Stimulated activated CD8-positive, alpha-beta memory T cell treated with anti-CD3 and anti-CD28 coated beads, Interleukin-7, amount 100 ng/mL, for 48 hours (primary cell): ENCODE measurements at places on chromosomes 3 and 15.

DNA sequence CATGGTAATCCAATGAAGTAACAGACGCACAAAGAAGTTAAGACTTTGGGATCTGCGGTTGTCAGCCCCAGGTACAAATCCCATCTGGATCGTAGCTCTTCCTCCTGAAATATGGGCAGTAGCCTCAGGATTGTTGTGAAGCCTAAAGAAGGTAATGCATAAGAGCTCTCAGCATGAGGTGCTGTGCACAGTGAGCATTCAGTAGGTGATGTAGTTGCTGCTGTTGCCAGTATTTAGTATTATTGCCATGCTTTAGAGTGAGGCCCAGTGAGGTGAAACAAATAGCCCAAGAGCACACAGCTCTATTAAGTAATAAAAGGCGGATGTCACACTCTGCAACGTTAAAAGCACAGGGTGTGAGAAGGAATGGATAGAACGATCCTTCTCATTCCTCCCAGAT is 225.7 kb downstream of the GABRG3 start:
- DNase-seq, result no peak

DNA sequence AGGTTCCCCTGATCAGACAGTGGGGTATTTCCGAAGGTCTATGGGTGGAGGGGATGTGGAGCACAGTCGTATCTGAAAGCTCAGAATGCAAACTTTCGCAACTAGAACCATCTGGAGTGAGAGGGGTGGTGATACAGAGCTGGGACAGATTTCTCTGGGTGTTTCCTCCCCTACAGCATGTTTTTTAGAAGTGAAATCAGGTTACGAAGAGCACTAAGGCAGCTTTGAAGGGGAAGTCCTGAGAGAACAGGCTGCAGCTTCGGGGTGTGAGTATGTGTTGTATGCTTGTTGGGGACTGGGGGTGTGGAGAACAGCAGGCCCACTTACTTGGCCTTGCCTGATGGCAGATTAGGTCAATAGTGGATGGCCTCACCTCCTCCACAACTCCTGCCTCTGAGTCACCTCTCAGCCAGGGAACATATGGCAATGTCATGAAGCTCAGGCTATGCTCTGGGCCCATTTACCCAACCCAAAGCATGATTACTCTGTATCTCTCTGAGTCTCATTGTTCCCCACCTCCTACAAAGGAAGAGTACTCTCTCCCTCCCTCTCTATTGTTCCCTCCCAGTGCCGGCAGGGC is 107.2 kb upstream of the RASGRP1 start:
- peak; percentile 64 for DNase-seq

GRCh38 chr3:186823386-186823785 is 17.1 kb upstream of the RFC4 start:
- no peak for DNase-seq

DNA sequence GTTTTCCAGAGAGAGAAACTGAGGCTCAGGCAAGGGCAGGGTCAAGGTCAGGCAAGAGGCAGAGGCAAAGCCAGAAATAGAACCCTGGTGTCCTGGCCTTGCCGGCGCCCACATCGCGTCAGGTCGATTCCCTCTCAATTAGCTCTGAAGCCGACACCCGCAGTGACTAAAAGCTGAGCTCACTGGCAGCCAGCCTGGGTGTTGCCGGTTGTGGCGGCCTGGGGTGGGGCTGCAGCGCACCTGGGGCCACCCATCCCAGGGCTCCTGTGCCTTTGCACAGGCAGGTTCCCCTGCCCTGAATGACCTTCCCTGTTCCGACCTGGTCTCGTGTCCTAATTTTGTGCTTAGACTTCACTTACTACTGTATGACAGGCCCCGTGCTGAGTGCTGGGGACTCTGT is 6.2 kb downstream of the SEMA3F start:
- DNase-seq, result no peak

GRCh38 chr3:195137638-195138588 is 133.0 kb downstream of the XXYLT1 start:
- DNase-seq, result no peak

DNA sequence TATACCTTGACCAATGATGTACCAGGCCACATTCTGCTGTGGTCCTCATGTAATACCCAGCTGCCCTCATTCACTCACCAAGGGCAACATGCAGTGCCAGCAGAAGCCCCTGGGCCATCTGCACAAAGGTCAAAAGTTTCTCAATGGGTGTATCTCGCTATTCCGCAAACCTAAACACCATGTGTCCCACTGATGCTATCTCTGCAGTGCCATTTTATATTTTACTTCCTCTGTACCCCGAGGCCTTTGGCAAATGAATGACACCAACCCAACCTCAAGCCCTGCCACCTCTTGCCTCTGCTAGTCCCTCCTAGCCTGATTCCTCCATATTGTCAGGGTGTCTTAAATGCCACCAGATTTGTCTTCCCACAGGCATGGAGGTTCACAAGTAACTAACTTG is 59.2 kb downstream of the AAGAB start:
- no peak for DNase-seq

DNA sequence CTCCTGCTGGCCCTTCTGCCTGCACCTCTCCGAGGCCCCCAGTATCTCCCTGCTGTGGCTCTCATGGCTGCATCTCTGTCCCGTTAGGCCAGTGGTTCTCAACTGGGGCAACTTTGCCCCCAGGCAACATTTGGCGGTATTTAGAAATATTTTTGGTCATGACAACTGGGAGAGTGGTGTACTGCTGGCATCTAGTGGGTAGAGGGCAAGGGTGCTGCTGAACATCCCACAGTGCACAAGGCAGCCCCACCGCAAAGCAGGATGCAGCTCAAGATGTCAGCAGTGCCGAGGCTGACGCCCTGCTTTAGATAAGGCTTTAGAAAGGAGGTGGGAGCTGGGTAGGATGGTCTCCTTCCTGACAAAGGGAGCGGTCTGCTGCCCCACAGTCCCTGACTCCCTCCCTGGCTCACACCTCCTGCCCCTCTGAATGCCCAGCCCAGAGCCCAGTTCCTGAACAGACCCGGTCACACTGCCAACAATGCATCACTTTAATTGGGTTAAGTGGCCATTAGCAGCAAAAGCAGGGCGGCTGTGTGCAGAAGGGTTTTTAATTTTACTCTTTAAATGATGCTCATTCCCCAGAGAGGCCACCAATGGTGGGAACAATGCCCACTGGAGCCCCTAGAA is 68.8 kb upstream of the TMEM115 start:
- DNase-seq, result no peak

GRCh38 chr3:108432431-108432830 is 78.0 kb downstream of the MYH15 start:
- no peak for DNase-seq
